Dermis microvascular lymphatic vessel endothelial cell (primary cell): ENCODE measurements at places on chromosomes 3 and 15.

DNA sequence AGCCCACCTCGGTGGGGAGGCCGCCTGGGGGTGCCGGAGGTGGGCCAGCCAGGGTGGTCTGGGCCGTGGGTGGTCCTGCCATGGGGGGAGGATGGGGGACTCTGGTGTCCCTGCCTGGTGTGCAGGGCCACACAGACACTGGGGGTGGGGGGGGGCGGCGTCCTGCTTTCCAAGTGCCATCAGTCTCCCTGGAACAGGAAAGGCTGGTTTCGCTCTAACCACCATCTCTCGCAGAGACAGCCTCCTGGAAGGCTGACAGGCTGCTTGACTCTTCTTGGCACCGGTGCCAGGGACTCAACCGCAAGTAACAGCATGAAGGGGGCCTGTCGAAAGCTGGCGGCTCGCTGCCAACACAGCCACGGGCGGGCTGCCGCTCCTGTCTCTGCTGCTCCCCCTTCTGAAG lies 40.3 kb downstream of the RGMA start:
- no peak for DNase-seq

- no peak for DNase-seq
Observed at GRCh38 chr3:32815841-32816438, 1.9 kb upstream of the TRIM71 start.

GRCh38 chr15:88498996-88499395 lies 31.5 kb downstream of the MRPS11 start:
- DNase-seq = no peak

- DNase-seq = no peak
Observed at GRCh38 chr3:127043041-127043641, 60.2 kb downstream of the PLXNA1 start.

DNA sequence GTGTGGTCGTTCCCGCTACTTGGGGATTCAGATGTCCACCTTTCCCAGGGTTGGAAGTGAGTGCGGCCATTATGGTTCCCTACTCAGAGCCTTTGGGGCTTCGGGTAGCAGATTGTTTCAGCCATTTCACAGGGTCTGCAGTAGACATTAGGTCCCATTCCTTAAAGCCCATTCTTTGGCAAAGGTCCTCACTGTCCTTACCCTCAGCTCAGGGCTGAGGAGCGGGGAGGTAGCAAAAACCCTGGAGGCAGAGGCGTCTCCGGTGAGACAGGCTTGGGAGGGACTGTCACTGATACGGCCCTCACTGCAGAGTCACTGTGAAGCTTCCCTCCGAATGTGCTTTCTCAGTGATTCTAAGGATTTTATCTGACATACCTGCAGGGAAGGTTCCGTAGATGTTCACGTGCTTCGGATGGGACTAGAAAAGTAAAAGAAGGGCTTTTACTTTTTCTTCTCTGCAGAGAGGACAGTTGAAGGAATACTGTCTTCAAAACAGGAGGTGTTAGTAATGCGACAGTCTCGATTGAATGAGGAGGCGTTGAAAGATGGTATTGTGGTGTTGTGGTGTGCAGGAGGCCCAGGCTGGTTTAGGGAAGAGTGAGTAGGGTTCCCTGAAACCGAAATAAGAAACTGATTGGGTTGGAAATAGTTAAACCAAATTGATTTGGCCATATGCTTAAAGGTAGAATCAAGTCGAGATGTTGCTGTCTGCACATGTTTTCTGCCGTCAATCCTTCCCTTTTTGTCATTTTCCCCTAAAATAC lies 630 bp downstream of the ATP6V1A start:
- DNase-seq = no peak

- no peak for DNase-seq
Observed at GRCh38 chr3:194283221-194284006, 67.7 kb downstream of the CPN2 start.

DNA sequence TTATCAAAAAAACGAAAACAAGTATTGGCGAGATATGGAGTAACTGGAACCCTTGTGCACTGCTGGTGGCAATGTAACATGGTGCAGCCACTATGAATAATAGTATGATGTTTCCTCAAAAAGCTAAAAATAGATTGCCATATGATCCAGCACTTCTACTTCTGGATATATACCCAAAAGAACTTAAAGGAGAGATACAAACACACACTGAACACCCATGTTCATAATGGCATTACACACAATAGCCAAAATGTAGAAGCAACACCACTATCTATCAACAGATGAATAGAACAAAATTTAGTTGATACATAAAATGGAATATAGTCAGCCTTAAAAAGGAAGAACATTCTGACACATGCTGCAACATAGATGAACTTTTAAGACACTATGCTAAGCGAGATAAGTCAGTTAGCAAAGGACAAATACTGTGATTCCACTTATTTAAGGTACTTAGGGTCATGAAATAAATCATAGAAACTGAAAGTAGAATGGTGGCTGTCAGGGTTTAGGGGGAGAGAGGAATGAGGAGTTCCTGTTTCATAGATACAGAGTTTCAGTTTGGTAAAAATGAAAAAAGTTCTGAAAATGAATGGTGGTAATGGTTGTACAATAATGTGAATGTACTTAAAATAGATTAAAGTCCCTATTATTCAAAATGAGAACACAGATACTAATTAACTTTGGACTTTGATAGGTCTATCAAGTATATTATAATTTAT lies 59.4 kb upstream of the IMPG2 start:
- no peak for DNase-seq

DNA sequence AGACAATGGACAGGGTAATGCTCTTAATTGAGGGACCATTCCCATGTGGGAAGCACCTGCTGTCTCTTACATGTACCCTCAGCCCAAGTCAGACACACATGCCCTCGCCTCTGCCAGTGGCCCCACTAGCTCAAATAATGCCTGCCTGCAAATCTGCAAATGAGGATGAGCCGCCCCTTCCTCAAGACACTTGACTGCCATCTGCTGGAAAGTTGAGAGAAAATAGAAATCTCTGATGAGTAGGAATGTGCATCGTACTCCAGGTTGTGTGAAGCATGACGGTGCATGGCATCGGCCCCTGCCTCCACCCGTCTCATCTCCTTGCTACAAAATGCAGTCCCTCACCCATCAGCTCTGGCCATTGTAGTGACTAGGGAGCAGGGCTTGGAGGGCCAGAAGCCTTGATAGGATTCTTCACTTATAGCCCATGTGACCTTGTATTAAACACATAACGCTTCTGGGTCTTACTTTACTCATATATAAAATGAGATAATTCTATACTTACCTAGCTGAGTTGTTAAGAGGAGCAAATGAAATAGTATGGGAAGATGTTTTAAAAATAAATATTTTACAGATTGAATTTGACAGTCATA lies 6.3 kb upstream of the SCN5A start:
- peak; percentile 54 for DNase-seq

DNA sequence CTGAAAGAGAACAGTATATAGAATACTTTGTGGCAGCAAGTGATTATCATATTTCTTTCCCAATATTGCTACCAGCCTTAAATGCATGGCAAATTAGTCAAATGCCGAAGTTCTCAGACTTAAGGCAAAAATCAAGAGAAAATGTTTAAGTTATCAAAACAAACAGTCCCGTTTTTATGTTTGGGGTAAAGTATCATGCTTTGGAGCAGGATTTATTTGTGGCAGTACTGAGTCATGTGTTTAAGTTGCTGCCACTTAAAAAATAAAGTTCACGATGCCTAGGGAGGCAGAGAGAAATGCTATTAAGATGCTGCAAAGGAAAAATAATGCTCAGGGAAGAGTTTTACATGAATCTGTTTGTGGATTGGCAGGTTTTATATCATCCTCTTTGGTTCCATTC lies 417.4 kb upstream of the MDFIC2 start:
- DNase-seq = no peak

DNA sequence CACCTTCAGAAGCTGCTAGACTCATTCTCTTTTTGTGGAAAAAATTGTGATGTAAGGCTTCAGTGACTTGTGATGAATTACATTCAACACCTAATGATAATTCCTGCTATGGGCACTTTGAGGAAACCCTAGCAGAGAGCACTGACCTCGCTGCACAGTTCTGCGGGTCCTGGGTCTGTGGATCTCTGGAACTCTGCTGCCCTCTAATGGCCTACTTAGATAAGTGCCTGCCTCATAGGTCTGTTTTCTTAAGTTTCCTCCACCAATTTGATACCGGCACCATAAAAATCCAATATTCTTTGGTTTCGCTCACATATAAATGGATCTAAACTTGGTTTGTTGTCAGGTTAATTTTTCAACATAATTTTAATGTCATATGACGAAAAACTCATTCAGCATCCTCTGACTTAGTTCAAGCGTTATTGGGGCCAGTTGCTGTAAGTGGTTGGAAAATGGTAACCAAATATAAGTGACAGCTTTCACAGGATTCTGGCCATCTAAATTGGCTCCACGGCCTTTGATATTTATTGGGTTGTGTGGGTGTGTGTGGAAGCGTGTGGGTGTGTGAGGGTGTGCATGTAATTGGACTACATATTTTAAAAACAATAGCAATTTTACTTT lies 10.4 kb downstream of the SLITRK3 start:
- DNase-seq = peak; percentile 49
